ENCODE measurements at places on chromosomes 4 and X. TPM values are rescaled to one million over a fixed set of nuclear protein-coding genes. Genes with fewer than 3 reads are reported as not detected.

DNA sequence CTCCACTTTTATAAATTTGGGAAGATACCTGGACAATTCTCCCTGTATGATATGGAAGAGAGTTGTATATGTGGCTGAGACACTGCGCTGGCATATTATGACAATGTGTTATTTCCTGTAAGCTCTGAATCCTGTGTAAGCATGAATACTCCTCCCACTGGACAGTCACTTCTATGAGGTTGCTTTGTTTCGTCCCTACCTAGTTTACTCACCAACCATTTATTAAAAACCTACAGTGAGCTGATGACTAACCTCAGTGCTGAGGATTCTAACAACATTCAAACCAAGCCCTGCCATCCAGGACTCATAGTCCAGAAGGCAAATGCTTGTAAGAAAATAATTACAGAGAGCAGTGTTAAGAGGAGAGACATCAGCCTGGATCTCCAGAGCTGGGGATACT lies 1632.9 kb upstream of the TENM3 start:
- no peak for DNase-seq

GRCh38 chr4:167581449-167581965 lies 347.2 kb upstream of the SPOCK3 start:
- DNase-seq = no peak

DNA sequence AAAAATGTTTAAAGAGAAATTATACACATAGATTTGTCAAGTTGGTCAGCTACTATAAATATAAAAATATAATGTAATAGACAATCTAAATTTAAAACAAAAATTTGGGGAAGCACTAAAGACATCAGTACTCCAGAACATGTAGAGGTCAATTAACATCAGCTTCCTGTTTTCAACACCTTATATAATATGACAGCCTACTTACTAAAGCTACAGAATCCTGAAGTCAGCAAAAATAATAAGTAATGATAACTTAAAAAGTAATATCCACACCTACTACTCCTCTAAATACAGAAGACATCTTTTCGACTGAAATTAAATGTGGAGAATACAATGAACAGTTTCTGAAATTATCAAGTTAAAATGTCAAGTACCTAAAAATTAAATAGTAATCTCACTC lies 118.6 kb downstream of the LRBA start:
- no peak for DNase-seq

DNA sequence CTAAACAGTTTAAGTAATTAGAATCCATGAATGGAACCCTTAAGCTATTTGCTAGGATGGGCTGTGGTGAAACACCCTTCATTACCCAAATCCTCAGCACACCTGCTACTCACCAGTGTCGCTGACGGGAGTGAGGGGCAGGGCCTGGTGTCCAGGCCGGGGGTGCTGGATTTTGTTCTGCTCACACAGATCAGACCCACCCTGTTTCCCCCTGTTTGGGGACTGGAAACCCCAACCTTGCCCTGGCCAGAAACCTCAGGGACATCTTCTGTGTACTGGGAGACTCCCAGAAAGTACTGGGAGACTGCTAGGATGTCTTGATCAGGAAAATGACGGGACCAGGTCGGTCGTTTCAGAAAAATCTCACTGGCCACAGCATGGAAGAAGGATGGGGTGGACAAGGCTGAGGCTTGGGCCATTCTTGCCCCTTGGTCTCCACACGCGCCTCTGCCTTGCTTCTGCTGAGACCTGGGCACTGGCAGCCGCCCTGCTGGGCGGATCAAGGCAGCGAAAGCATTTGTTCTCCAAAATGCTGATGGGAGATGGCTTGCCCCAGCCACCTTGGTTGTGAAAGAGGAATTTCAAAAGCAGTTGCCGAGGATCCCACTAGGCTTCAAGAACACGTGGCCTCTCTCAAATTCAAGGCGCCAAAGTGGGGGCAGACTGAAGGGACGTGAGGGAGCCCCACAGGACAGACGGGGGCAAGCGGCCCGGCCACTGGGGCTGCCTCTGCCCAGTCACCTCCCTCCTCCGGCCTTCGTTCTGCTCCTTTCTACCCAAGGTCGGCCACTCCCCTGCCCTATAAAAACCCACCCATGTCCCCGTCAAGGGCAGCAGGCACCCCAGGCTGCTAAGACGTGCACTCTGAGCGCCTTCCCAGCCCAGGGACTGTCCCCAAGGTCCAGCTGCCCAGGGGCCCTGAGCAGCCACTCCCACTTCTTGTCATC lies 23.5 kb upstream of the PDE6B start:
- no peak for DNase-seq

DNA sequence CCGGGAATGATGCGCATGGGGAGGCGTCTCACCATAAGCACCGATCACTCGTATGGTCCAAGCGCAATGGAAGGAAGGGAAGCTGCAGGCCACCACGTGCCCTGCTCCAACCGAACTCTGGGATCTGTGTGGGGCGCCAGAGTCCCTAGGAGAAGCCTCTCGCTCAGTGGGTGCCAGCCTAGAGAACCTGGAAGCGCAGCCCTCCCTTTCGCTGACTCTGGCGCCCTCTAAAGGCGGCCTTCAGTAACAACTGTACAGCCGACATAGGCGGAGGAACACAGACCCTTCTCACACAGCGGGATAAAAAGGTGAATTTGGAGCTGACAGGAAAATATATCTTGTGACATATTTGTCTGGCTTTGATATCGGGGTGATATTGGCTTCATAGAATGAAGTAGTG lies 76.0 kb downstream of the INTS6L start:
- no peak for DNase-seq

STEEP1 gene
- 39.8 TPM for total RNA-seq

DNA sequence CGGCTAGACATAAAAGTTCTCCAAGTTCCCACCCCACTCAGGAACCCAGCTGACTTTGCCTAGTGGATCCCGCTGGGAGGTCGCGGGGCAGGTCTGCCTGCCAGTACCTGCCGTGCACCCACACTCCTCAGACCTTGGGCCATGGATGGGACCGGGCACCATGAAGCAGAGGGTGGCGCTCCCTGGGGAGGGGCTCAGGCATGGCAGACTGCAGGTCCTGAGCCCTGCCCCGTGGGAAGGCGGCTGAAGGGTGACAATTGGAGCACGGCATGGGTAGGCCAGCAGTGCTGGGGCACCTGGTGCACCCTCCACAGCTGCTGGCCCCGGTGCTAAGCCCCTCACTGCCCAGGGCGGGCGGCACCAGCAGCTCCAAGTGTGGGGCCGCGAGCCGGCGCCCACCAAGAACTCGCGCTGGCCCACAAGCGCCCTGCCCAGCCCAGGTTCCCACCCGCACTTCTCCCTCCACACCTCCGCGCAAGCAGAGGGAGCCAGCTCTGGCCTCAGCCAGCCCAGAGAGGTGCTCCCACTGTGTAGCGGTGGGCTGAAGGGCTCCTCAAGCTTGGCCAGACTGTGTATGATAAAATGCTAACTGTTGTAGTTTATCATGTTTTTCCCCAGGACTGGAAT lies 63.1 kb downstream of the UGT2A2 start:
- no peak for DNase-seq

DNA sequence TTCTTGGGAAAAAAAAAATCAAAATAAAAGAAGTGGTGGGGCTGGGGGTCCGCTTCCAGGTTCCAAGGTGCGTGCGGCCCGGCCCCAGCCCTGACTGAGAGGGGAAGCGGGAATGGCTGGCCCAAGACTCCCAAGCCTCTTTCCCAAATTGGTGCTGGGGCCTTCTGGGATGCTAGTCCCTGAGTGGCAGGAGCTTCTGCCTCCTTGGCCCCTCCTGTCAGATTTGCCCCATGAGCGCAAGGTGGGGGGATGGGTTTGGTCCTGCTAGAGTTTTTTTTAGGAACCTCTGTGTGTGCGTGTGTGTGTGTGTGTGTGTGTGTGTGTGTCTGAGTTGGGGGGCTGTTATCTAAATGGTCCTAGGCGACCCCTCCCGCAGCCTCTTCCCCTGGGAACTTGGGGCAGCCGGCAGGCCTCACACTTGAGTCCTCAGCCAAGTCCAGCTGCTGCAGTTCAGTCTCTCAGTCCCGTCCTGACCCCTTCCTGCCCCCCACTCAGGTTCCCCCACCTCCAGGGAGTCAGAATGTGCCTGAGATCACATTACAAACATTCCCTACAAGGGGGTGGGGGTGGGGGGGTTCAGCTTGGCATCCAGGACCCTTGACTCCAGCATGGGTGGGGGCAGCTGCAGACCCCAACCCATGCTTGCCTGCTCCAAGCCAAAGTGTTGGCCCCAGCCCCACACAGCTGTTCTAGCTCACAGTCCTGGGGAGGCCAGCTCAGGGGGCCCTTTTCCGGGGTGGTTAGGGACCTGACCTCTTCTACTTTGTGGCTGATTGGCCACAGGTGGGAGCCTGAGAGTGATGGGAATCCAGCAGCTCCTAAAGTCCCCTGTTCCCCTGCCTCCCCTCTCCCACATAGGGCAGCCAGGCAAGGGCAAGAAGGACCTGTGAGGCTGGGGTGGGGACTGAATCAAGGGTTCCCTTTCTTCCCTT lies 4.0 kb downstream of the EFNB1 start:
- no peak for DNase-seq

GRCh38 chr4:39235696-39236095 lies 53.4 kb downstream of the WDR19 start:
- no peak for DNase-seq

USP26 gene
- not detected for total RNA-seq

DNA sequence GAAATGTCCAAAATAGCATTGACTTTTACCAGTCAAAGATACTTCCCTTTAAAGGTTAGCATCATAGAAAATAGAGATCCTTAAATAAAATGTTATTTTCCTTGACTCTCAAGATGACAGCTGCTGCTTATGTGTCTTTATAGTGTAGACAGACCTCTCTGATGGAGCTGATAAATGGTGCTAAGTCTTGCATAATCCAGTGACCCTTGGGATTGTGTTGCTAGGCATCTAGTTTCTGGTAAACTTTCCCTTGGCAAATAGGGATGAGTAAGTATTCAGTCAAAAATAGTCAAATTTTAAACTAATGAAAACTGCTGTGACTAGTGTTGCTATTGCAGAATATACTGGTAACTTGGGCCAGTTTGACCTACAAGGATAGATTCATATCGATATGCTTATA lies 53.6 kb downstream of the MBNL3 start:
- DNase-seq = no peak

GRCh38 chr4:37648084-37648817 lies 37.9 kb downstream of the RELL1 start:
- DNase-seq = no peak
